ENCODE measurements at places on chromosomes 16 and 17.

DNA sequence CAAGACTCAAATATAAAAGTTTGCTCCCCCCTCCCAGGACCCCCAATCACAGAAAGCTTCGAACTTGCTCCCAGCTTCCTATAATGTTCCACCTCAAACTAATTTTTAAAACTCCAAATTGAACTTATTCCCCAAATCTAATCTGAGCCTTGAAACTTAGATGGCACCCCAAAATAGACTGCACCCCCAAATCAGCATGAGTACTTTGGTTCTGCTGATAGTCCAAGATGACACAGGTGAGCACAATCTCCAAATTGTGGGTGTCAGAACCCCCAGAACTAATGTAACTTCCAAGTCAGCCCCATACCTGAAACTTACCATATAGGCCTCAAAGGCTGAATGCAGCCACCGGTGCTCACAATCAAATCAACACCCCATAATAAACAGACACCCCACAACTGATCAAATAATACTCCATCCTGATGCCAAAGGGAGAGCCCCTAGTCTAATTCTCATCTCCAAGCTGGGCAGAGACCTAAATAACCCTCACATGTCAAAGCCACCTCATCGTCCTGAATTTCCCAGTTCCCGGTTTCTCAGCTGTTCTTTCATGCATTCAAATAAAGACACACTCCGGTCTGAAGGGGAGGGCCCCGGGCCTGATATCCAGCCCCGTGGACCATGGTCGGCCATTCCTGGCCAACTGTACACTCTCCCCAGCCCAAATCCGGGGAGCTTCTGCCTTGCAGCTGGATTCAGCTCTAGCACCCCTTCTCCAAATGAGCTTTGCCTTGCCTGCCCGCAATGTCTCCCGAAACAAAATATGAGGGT lies 1.8 kb upstream of the BCL6B start:
- DNase-seq, result no peak

GRCh38 chr16:84909476-84910085 lies 89.8 kb downstream of the CRISPLD2 start:
- no peak for DNase-seq

GRCh38 chr16:51822471-51822870 lies 671.4 kb upstream of the SALL1 start:
- DNase-seq, result no peak

DNA sequence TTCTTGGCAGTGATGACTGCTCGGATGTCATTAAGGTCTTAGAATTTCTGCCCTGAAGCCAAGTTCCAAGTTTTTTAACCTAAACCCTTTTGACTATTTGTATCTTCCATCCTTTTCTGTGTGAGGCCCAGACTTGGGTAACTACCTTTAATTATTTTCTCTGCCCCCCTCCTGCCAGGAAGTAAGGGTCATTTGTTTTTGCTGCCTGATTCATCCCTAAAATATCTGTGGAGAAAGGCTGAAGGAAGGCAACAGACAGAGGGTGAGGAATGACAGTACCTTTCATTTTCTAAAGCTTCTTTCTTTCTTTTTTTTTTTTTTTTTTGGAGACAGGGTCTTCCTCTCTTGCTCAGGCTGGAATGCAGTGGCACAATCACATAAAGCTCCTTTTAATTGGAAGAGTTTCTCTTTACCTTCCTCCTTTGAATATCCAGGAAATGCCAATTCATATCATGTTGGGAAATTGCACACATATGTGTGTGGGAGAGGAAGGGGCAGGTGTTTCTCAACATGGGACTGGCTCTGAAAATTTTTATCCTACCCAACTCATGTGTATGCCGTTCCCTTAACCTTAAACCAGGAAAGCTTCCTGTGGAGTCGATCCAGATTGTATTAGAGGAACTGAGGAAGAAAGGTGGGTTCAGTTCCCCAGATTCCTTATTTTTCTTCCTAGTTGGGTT lies 957 bp downstream of the VPS25 start:
- no peak for DNase-seq

- DNase-seq, result no peak
These were observed 92.9 kb downstream of the YPEL2 start for GRCh38 chr17:59424331-59424730.

GRCh38 chr17:82348866-82349265 lies 10.2 kb upstream of the TEX19 start:
- no peak for DNase-seq

DNA sequence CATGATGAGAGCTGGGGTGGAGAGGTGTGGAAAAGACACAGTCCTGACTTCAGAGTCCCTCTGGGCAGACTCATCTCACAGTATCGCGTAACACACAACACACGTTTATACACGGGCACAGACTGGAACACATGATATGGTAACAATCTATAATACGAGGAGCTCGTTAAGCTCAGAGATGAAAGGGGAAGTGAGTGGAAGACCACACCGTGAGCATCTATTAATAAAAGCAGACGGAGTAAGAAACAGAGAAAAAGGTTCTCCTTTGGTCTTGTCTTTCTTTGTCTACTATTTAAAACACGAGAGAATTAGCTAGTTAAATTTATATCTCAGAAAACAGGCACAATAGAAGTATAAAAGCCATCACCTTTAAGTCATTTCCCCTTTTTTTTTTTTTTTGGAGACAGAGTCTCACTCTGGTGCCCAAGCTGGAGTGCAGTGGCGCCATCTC lies 13.5 kb downstream of the ANKRD11 start:
- DNase-seq, result no peak

GRCh38 chr16:86756882-86757703 lies 178.7 kb downstream of the FOXL1 start:
- no peak for DNase-seq

GRCh38 chr16:69406780-69407331 lies 17.6 kb upstream of the CYB5B start:
- no peak for DNase-seq

DNA sequence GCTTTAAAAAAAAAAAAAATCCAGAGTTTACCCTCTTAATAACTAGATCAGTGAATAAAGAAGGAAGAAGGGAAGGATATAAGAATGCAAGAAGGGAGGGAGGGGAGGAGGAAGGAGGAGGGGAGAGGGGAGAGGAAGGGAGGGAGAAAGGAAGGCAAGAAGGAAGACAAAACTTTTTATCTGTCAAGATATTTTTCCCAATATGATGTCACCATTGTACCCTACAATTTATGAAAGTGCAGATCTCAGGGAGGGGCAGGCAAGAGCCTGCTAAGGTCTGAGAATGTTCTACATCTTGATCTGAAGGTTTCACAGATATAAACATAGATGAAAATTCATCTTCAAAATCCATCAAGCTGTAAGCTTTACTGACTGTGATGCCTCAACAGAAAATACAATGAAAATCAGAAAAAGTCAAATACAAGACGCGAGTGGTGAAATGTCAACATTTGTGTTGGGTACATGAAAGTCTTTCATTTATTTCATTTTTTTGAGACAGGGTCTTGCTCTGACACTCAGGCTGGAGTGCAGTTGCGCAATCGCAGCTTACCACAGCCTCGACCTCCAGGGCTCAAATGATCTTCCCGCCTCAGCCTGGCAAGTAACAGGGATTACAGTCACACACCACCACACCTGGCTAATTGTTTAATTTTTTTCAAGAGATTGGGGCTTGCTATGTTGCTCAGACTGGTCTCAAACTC lies 57.1 kb upstream of the EMP2 start:
- no peak for DNase-seq

GRCh38 chr16:54993106-54993895 lies 62.6 kb downstream of the IRX5 start:
- DNase-seq, result no peak

DNA sequence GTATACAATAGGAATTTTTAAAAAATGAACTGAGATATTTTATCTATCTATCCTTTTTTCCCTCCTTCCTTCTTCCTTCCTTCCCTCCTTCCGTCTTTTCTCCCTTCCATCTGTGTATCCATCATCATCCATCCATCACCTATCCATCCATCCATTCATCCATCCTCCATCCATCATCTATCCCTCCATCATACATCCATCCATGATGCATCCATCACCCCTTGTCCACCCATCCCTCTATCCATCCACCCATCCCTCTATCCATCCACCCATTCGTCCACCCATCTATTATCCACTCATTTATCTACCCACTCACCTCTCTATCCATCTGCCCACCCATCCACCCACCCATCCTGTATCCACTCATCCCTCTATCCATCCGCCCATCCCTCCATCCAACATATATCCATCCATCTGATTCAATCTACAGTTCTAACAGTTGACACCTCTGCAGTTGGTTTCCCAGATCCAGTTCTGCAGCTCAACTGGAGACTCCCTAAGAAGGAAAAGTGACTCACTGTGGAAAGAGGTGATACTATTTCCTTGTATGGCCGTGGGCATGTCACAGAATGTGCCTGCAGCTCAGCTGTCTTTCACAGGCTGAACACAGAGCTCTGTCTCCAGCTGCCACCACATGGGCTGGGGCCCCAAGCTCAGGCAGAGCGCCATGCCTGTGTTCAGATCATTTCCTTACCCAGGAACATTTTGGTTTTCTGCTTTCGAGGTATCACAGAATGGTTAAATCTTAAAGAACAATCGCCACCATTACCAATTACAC lies 130.8 kb downstream of the XYLT1 start:
- no peak for DNase-seq

- no peak for DNase-seq
These were observed 3.6 kb upstream of the ZCCHC14 start for GRCh38 chr16:87496447-87496801.

GRCh38 chr16:58638148-58639036 lies 8.8 kb upstream of the CNOT1 start:
- DNase-seq, result no peak

DNA sequence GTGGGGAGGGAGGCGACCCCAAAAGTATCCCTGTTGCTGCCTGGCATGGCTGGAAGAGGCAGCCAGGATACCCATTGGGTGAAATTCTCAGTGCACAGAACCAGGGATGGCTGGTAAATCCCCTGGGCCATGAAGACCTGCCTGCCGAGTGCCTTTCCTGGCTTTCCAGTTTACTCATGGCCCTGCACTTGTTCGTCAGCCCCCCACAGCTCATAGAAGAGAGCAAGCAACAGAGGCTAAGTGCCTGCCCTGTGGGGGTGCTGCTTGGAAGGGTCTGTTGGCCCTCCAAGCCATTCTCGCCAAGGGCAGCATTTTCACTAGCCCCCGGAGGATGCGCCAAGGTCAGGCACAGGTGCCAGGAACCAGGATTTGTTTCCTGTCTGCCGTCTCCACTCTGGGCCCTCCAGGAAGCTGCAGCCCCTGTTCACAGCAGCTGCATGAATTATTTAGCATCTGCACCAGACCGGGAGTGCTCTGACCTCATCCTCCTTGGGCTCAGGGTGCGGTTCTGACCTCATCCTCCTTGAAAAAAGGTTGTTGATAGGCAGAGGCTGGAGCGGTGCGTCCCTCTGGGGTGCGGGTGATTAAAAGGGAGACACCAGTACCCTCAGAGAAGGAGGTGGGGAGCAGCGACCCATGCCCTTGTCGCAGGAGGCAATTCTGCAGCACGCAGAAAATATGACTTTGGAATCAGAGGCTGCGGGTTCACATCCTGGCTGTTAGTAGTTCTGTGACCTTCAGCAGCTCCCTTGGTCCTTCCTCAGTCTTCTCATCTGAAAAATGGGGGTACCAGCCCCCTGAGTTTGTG lies 14.2 kb upstream of the CD300A start:
- DNase-seq, result no peak

GRCh38 chr16:10045291-10045775 lies 136.9 kb downstream of the GRIN2A start:
- no peak for DNase-seq

- DNase-seq, result no peak
These were observed 28.4 kb downstream of the DNAH2 start for GRCh38 chr17:7745748-7746470.

GRCh38 chr17:63840591-63841349 lies 1.7 kb downstream of the SMARCD2 start:
- DNase-seq, result no peak

DNA sequence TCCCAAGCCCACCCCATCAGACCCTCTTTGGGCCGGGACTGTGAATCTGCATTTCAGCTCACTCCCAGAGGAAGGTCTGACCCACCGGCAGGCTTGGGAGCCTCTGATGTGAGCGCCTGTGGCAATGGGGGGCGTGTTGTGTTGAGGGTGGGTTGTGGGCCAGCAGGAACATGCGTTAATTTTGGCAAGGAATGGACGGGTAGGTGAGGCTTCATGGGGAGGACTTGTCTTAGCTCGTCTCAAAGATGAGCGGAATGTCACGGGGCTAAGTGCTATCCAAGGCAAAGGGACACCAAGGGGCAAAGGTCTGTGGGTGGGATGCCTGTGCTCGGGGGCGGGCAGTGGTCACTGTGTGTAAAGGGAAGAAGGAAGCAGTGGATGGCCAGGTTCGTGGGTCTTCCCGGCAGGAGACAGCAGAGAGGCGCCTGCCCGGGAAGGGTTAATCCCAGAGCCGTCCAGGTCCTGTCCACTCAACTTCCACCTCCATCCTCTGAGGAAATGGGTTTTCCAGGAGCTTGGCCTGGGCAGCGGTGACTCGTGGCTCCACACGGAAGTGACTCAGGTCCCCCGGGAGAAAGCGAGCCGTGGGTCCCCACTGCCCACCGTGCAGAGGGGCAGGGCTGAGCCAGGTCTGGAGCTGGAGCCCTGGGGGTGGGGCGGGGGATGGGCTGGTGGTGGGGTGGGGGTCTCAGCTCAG lies 17.4 kb downstream of the ADGRG1 start:
- DNase-seq, result no peak

Measured in nucleus accumbens (tissue), 56 donors.